ENCODE measurements at places on chromosomes 2 and 18. TPM values are rescaled to one million over a fixed set of nuclear protein-coding genes. Genes with fewer than 3 reads are reported as not detected.

DNA sequence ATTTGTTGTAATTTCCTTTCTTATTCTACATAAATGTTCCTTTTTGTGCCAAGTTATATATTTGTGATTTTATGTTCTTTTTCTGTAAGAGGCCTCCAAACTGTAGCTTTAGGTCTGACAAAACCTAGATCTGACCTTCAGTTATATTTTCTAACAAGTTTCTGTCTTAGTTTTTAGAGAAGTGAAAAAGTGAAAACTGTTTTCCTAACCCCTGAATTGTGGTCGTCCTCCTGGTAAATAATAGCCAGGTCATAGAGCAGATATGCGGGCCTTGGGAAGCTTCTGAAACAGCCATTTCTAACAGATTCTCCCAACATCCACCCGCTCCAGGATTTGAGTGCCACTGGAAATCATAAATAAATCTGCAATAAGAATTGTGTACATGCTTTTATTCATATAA lies 398.4 kb upstream of the CWC22 start:
- no peaks in the 10 kb centered on the region for H3K27me3 ChIP-seq
- H3K4me3 ChIP-seq: no peak overlapping the region
- no peak overlapping the region for H3K27ac ChIP-seq
- H3K4me1 ChIP-seq: no peaks in the 10 kb centered on the region

DNA sequence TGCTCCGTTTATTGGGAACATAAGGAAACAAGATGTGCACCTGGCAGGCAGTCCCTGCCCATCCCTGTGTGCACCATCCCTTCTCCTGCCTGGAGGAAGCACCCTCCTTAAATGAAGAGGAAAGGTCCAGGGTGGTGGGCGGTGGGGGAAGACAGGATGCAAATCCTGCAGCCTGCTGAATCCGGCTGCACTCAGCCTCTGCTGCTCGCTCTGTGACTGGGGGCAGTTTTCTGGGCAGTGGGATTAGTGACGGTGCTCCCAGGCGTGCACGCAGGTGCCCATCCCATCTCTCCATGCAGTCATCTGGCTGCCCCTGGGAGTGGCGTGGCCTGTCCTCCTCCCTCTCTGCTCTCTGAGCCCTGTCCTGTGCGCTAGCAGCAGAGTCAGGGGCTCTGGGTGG lies 371.3 kb upstream of the MYT1L start:
- no peak overlapping the region for H3K27ac ChIP-seq
- H3K27me3 ChIP-seq: peaks cover 4% of the 10 kb centered on the region
- H3K4me1 ChIP-seq: no peaks in the 10 kb centered on the region
- no peaks in the 10 kb centered on the region for H3K36me3 ChIP-seq
- H3K4me3 ChIP-seq: no peak overlapping the region

DNA sequence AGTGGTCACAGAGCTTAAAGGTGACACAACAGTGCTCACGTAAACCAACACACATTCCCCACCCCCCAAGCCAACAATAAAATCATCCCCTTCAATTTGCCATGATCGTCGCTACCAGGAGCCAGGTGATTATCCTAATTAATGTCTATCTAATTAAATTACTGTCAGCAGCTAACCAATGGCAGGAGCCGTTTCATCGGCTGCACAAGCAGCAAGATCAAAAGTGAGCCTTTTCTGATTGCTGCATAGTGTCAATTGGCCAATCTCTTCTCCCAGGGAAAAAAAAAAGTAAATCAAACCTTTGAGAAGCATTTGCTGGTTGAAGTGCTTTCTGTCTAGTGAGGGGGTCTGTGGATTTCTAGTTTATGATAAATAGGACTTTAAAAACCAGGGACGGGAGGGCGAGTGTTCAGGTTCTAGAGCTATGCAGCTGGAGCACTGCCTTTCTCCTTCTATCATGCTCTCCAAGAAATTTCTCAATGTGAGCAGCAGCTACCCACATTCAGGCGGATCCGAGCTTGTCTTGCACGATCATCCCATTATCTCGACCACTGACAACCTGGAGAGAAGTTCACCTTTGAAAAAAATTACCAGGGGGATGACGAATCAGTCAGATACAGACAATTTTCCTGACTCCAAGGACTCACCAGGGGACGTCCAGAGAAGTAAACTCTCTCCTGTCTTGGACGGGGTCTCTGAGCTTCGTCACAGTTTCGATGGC lies at the start of gene TBR1:
Gene TBR1 (plus strand): TSS at position 311 of the 721 bp plus-strand sequence. CDS start 114 bp downstream, at position 425.
- peaks cover 16% of the 10 kb centered on the region for H3K27me3 ChIP-seq
- DNase-seq: no peak
- H3K27ac ChIP-seq: no peak within 1 kb of the TSS
- H3K4me3 ChIP-seq: peak within 1 kb of the TSS; percentile 64

LAMA1 gene
- total RNA-seq: 0.09 TPM

- no peak for DNase-seq
- H3K27ac ChIP-seq: no peak overlapping the region
- no peak overlapping the region for H3K4me3 ChIP-seq
- H3K4me1 ChIP-seq: no peaks in the 10 kb centered on the region
Measured at GRCh38 chr18:28204154-28204553, 27.2 kb upstream of the CDH2 start.

DNA sequence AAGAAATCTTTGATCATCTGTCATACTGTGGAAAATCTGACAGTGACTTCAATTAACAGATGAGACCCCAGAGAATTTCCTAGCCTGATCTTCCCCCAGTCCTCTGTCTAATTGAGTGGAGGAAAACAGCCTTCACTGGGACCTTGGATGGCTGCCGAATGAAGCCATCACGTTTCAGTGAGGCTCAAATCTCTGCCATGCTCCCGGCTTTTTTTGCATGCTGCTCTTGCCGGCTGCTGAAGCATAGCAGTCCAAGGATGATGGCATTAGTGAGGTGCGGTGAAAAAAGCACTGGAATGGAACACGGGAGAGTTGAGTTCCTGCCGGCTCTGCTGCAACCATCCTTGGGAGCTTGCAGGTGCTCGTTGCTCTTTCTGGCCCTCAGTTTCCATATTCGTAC lies 430.5 kb downstream of the SLC4A3 start:
- DNase-seq: no peak
- H3K4me1 ChIP-seq: no peaks in the 10 kb centered on the region
- H3K27me3 ChIP-seq: peaks cover 3% of the 10 kb centered on the region
- H3K27ac ChIP-seq: no peak overlapping the region
- H3K36me3 ChIP-seq: no peaks in the 10 kb centered on the region

PRKCE gene
- 16.5 TPM for total RNA-seq

SFTPB gene
- 11.6 TPM for total RNA-seq

- no peaks in the 10 kb centered on the region for H3K36me3 ChIP-seq
- H3K4me3 ChIP-seq: no peak overlapping the region
- no peaks in the 10 kb centered on the region for H3K27me3 ChIP-seq
- no peaks in the 10 kb centered on the region for H3K4me1 ChIP-seq
- no peak for DNase-seq
Measured at GRCh38 chr18:54090856-54091255, 133.6 kb downstream of the MBD2 start.

DNA sequence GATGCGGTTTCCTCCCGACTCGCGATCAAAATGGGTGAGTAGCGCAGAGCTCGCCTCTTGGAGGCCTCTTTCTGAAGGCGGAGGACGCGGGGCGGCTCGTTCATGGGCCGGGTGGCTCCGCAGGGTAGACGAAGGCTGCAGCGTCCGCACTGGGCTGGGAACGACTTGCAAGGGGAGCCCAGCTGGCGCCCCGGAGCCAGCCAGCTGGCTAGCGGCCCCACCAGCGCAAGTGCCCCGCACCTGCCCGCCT lies 328 bp upstream of the PASK start:
- peak overlapping the region; percentile 86 for H3K4me3 ChIP-seq
- peaks cover 13% of the 10 kb centered on the region for H3K36me3 ChIP-seq
- H3K27me3 ChIP-seq: no peaks in the 10 kb centered on the region
- DNase-seq: no peak
- H3K27ac ChIP-seq: peak overlapping the region; percentile 44

PLEK gene
- 24.6 TPM for total RNA-seq

DNA sequence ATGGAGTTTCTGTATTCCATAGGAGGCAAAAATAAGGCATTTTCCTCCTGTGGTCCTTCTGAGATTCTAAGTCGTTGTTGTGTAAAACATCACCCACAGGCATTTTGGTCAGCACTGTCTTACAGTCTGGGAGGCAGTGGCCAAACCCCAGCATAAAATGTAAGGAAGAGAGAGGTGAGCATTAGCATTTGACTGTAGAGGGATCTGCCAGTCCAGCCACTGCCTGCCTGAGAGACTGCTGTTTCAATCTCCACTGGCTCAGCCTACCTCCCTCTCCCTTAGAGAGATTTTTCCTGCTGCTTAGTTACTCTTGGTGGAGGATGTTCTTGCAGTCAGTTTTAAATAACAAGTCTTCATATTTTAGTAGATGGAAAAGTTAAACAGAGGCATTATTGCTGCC lies 77.0 kb downstream of the ARHGEF33 start:
- no peaks in the 10 kb centered on the region for H3K4me1 ChIP-seq
- H3K36me3 ChIP-seq: no peaks in the 10 kb centered on the region
- peaks cover 8% of the 10 kb centered on the region for H3K27me3 ChIP-seq
- H3K27ac ChIP-seq: no peak overlapping the region

SERPINB5 gene
- not detected for total RNA-seq

PELI1 gene
- total RNA-seq: 50.4 TPM

DNA sequence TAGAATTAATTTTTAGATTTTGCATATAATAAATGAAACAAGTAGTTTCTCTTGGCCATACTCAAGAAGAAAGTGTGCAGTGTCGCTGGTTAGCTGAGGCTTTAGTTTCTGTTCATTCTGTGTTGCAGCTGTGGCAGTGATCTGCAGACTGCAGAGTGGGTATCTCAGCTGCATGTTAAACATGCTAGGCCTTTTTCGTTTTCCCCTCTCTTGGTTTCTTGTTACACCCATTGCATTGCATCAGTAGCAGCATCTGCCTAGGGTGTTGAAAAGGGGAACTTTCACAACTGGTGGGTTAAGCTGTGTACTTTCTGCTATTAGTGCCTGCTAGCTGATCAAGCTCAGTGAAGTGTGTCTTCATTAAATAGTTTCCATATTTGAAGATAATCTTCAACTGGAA lies 51.3 kb downstream of the ACSL3 start:
- peak overlapping the region; percentile 15 for H3K4me3 ChIP-seq
- peaks cover 4% of the 10 kb centered on the region for H3K4me1 ChIP-seq
- peaks cover 22% of the 10 kb centered on the region for H3K36me3 ChIP-seq
- no peaks in the 10 kb centered on the region for H3K27me3 ChIP-seq
- no peak for DNase-seq
- H3K27ac ChIP-seq: no peak overlapping the region

CASP8 gene
- 255 TPM for total RNA-seq

- no peak overlapping the region for H3K27ac ChIP-seq
- DNase-seq: no peak
- no peak overlapping the region for H3K4me3 ChIP-seq
- H3K36me3 ChIP-seq: no peaks in the 10 kb centered on the region
Measured at GRCh38 chr2:127621981-127622431, 23.9 kb upstream of the GPR17 start.

GRCh38 chr18:54671291-54671881 lies 80.3 kb downstream of the DYNAP start:
- H3K27ac ChIP-seq: no peak overlapping the region
- H3K4me1 ChIP-seq: no peaks in the 10 kb centered on the region
- H3K36me3 ChIP-seq: no peaks in the 10 kb centered on the region
- no peaks in the 10 kb centered on the region for H3K27me3 ChIP-seq

GRCh38 chr2:156077041-156077742 lies 255.3 kb downstream of the NR4A2 start:
- no peaks in the 10 kb centered on the region for H3K4me1 ChIP-seq
- no peak overlapping the region for H3K4me3 ChIP-seq
- no peak for DNase-seq
- no peaks in the 10 kb centered on the region for H3K27me3 ChIP-seq

GRCh38 chr2:232999354-232999753 lies 13.7 kb downstream of the NGEF start:
- H3K4me3 ChIP-seq: no peak overlapping the region
- H3K4me1 ChIP-seq: no peaks in the 10 kb centered on the region
- DNase-seq: no peak
- H3K27ac ChIP-seq: no peak overlapping the region
- no peaks in the 10 kb centered on the region for H3K36me3 ChIP-seq

DNA sequence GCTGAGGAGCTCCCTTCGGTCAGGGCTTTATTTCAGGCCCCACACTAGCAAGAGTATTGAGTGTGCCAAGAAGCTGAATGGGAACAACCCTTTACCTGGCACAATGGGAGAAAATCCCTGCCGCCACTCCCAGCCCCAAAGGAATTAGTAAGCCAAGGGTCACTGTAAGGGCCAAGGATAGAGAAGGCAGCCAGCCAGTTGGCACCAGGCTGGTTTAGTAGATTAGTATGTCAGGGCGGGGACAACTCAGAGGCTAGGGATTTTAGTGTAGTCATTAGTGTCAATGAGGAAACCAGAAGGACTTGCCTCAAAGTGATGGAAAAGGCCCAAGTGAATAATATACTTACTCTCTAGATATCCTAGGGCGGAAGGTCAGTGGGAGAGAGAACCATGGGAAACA lies 34.9 kb upstream of the CYP26B1 start:
- no peaks in the 10 kb centered on the region for H3K4me1 ChIP-seq
- H3K36me3 ChIP-seq: peaks cover 4% of the 10 kb centered on the region
- no peak overlapping the region for H3K4me3 ChIP-seq
- DNase-seq: no peak
- H3K27ac ChIP-seq: no peak overlapping the region

Data from T-cell (primary cell).